Inflammatory macrophage (primary cell): ENCODE measurements at places on chromosomes 5 and 9.

GRCh38 chr5:176812269-176813259, 2.2 kb downstream of the UNC5A start:
- peak; percentile 37 for DNase-seq

- DNase-seq: peak; percentile 2
These were observed 1828.8 kb downstream of the MAT2B start for GRCh38 chr5:165334201-165334600.

- DNase-seq: peak; percentile 44
These were observed 10.2 kb upstream of the AUH start for GRCh38 chr9:91371894-91372293.

- peak; percentile 37 for DNase-seq
These were observed 101.0 kb downstream of the CD180 start for GRCh38 chr5:67095346-67096171.

DNA sequence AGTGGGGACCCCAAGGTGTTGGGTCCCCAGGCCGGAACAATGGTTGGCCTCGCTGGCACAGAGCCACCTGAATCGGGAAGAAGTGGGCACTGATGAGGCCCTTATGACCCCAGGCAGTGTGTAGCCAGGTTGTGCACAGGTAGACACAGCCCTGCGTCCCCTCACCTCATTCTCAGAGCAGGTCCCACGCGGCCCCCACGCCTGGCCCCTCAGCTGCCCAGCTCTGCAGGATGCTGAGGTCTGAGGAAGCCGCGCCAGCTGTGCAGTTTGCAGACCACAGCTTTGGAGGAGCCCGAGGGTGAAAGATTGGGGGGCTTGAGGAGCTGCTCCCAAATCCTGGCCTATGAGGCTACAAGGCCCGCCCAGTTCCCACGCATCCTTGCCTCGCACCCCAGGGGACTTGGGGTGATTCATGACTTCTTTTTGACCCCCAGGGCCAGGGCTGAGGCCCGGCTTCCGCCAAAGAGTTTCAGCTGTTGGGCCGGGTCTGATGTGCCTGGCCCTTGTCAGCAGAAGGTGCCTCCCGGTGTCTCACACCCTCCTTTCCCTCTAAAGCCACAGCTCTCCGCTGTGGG, 87.8 kb upstream of the PHYKPL start:
- no peak for DNase-seq

DNA sequence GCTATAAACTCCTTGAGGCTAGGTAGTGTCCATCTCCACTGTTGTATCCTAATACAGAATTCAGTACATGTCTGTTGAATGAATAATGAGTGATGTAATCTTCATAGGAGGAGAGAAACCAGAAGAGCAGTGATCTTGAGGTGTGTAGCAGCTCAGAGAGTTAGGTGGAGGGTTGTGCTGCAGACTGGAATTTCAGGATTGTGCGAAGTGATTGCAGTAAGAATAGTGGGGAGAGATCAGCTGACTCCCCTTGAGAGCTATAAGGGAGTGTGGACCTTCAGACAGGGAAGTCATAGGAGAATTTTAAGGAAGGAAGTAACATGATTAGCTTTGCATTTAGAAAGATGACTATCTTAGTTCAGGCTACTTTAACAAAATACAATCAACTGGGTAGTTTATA, 4.4 kb downstream of the SNX24 start:
- peak; percentile 76 for DNase-seq

DNA sequence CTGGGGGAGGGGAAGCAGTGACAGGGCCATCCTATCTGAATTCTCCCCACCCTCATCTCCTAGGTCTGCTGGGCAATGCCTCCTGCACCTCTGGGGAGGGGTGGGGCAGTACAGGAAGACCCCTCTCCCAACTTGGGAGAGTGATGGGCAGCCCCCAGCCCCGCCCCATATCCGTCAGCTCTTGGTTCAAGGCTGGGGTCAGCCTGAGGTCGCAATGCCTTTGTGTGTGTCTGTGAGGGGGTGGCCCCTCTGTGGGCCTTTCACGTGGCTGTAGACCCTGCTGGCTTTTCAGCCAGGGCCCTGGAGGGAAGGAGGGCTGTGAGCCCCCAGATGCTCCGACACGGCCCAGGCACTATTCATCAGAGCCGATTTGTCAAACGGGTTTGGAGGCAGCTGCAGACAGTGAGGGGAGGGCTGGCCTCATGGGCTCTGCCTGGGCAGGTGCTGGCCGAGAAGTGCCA, 49.5 kb upstream of the RNU6ATAC start:
- DNase-seq: no peak

DNA sequence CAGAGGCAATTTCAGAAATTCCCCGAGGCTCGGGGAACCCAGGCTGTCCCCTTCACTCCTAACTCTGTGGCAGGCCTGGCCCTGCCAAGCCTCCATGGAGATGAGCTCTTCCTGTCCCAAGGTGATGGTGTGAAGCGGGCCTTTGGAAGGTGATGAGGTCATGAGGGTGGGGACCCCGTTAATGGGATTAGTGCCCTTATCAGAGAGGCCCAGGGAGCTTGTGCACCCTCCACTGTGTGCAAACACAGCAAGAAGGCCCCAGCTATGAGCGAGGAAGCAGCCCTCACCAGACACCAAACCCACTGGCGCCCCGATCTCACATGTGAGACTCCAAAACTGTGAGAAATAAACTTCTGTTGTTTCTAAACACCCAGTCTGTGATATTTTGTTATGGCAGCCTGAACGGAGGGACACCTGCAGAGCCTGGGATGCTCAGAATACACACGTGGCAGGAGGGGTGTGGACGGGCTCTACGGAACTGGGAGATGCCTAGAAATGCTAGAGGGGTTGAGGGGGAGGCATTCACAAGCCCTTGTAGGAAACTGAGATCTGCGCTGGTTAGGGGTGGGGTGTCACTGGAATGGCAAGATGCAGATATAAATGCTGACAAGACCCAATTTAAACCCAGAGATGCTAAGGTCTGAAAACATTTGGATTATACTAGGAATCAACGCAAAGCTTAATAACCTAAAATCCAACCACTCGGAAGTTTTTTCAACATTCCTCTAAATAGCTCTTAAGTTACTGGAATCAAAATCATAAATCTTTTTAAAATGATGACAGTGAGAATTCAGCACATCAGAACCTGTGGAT, 46.9 kb downstream of the ADAMTS2 start:
- no peak for DNase-seq

DNA sequence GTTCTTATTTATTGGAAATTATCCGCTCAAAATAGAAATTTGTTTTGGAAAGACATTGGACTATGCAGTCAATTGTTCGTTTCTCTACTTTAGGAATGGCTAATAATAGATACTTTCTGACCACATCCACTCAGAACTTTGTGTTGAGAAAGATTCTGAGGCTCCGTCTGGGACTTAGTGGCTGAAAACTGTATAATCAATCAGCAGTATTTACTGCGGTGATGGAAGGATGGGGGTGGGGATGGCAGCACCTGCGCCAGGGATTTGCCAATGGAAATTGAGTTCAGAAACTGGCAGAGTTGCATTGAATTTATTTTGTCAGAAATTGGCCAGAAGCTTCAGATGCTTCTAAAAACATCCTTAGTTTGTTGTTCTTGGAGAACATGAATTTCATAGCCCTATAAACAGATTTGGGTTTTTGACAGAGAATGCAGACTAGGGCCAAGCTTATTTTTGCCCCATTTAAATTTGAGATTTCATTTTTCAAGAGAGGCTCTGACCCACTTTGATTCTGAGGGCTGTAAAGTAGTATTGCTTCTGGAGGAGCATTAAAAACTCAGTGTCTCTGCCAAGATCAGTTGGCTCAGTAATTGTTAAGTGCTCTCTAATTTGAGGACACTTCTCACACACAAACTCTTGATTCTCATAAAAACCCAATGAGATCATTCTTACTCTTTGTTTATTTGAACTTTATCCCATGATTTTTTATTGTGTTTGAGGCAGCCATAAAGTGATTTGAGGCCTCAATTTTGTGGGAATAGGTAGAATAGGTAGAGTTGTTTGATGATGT, 215.1 kb downstream of the CD180 start:
- no peak for DNase-seq

DNA sequence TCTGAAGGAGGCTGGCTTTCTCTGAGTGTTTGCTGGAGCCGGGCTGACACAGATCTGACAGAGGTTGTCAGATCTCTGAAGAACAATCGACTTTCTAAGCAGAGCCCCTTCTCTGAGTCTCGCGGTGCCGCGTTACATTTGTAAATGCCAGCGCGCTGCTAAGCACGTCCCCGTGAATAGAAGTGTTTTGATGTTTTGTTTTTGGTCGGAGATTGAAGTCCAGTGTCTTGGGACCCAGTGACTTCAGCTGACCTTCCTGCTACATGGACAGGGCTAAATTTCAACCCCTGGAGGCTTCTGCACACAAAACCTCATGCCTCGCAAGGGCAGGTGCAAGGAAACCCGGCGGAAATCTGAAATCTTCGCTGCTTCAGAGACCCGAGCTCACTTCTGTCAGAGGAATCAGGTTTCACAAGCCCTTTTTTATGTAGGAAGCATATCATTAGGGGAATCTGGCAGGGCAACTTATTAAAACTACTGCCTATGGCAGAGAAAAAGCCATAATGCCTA, 27.2 kb downstream of the NEUROG1 start:
- DNase-seq: no peak

DNA sequence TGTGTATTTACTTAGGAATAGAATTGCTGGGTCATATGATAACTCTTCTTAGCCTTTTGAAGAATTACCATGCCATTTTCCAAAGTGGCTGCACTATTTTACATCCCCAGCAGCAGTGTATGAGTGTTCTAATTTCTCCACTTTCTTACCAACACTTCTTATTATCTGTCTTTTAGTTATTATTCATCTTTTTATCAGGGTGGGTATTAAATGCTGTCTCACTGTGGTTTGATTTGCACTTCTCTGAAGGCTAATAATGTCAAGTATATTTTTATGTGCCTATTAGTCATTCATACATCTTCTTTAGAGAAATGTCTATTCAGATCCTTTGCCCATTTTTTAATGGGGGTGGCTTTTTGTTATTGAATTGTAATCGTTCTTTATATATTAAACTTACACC, 36.8 kb downstream of the SLC1A3 start:
- DNase-seq: no peak
